Cortex of kidney (tissue), 1 donor: ENCODE measurements at places on chromosomes 13 and 19.

DNA sequence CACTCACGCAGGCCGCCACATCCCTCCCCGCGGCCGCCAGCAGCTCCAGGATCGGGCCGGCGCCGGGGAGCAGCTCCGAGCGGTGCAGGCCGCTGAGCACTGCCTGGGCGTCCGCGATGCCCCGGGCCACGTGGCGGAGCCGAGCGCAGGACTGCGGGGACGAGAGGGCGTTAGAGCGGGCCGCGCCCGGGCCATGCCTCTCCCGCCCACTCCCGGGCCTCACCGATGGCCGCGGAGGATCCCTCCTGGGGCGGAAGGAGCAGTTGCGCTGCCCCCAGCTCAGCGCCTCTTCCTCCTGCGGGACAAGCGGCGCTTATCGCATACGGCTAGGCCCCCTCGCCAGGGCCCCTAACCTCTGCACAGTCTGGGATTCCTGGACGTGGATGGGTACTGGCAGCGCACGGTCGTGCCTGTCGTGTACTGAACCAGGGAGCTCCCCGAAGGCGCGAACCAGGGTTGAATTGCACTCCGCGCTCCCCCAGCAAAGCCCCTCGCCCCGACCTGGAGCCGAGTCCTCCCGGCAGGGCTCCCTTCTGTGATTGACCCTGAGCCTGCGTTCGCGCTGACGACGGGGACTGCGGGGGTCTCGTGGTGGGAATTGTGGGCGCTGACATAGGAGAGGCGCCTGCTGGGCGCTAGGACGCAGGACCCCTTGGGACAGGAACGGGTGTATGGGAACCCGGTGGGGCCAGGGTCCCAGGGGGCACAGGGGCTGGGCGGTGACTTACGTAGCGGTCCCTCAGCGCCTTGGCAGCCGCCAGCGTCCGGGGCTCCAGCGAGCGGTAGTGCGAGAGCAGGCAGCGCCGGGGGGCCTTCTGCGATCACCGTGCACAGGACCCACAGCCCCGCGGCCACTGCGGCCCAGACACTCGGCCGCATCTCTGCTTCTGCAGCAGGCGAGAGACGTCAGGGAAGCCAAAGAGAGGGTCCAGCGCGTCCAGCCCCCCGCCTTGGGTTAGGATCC lies 673 bp downstream of the IFNL4 start:
- DNase-seq, result no peak

DNA sequence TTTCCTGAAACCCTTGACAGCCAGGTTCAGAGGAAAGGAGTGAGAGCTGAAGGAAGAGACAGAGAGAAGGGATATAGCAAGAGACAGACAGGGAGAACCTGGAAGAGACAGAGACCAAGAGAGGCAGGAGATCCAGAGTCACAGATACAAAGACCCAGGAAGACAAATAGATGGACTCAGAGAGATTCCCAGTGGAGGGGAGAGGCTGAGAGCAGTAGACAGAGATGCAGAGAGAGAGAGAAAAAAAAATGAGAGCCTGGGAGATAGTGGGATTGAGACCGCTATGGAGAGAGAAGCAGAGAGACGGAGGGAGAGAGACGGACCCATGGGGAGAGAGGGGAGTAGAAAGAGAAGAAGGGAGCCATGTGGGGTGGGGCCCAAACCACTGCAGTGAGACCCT lies 763 bp downstream of the FXYD7 start:
- DNase-seq, result no peak

- no peak for DNase-seq
These were observed 35.3 kb downstream of the RGCC start for GRCh38 chr13:41492432-41493260.

DNA sequence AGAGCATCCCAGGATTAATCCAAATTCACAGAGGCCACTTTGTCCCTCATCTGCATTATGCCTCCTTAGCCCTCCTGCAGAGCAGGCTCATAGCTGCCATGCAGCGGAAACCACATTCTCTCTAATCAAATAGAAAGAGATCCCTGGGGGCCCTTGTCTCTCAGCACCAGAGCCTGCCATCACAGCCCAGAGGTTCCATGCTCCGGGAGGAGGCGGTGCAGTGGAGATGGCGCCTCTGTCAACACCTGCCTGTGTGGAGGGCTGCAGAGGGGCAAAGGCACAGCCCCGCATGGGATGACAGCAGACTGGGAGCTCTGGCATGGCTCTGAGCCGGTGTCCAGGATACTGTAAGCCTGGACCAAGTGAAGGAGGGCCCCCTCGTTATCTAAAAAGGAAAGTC lies 111.3 kb downstream of the SLC7A1 start:
- no peak for DNase-seq

- no peak for DNase-seq
These were observed 3.9 kb downstream of the PIH1D1 start for GRCh38 chr19:49447485-49448431.

DNA sequence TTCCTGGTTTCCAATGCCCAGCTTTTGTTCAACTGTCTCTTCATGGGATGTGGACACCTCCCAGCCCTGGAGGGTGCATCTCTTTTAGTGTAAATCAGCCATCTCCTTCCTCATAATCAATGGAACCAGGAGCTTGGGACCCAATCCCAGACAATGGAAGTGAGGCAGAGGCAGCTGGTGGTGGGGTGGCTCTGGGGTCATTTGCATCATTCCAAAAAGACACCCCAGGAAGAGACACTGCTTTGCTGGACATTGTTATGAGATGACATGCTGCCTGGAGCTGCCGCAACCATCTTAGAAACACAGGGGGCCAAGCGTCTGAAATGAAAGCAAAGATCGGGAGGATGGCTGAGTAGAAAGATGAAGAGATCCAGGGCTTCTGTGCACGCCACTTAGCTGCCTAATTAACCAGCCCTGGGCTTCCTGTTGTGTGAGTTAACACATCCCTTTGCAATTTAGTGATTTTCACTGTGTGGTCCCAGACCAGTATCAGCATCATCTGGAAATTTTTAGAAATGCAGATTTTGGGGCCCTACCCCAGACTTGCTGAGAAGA lies 36.1 kb downstream of the IRS2 start:
- DNase-seq, result no peak

- no peak for DNase-seq
These were observed 10.1 kb downstream of the TMEM91 start for GRCh38 chr19:41386442-41386841.

DNA sequence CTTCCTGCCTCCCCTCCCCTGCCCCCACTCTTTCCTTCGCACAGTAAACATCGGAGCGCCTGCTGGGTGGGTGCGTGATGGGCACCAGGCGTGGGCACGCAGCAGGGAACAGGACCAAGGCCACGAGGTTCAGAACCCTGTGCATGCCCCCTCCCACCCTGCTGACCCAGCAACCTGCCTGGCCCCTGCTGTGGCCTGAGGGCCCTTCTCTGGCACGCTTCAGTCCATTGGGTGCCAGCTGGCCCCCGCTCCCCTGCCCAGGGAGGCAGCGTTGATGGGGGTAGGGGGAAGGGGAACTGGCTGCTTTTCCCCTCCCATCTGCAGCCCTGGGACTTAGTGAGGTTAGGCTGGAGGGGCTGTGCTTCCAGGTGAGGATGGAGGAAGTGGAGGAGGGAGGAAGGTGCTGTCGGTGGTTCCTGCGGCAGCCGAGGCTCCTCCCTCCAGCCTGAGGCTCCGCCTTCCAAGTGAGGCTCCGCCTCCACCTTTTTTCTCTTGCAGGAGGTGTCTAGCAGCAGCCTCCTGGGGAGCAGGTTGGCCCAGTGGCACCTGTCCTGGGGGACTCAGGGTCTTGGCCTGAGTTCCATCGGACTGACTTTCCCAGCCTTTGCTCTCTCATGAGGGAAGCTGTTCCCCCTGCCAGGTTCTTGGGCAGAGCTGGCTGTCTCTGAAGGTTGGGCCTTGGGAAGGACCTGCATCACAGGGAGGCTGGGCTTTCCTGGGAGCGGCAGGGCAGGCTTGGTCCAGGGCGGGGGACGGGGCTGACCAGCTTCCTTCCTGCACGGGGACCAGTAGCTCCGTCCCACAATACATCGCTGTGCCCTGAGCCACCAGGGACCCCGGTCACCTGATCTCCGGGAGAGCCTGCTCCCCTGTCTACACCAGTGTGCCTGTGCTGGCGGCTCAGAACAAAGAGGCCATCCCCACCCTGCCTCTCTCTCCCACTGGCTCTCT lies 7.3 kb downstream of the PIAS4 start:
- no peak for DNase-seq

DNA sequence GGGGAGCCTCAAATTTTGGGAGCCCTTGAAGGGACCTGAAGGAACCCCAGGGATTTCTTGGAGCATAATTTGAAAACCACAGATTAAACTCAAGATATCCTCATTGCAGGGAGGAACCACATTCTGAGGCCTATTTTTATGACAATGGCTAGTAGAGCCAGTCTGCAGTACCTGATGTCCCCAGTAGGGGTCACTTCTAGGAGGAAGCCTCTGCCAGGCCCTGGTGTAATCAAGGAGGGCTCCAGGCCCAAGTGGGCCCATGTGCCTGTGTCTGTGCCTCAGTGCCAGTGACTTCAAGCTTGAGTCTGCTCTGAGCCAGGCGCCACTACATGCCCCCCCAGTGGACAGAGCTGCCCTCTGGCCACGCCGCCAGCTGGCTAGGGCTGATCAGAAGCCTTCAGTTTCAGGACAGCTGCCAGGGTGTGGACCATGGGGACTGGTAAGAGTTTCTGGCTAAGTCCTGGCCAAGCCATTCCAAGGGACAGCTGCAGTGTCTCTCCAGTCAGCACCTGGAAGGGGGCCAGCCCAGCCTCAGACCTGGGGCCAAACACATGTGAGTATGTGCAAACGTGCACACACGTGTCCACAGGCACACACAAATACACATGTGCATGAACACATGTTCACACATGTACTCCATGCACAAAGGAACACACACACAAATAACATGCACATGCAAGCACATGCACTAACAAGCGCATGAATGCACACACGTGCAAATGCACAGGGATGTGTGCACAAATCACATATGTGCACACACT lies 20.5 kb upstream of the SLC7A10 start:
- DNase-seq, result no peak

DNA sequence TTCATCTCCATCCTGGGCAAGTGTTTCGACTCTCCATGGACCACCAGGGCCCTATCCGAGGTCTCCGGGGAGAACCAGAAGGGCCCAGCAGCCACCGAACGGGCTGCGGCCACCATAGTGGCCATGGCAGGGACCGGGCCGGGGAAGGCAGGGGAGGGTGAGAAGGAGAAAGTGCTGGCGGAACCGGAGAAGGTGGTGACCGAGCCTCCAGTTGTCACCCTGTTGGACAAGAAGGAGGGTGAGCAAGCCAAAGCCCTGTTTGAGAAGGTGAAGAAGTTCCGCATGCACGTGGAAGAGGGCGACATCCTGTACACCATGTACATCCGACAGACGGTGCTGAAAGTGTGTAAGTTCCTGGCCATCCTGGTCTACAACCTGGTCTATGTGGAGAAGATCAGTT lies 4.7 kb upstream of the MAP2K7 start:
- no peak for DNase-seq

GRCh38 chr19:55956431-55956830 lies 8.8 kb downstream of the NLRP8 start:
- DNase-seq, result no peak

DNA sequence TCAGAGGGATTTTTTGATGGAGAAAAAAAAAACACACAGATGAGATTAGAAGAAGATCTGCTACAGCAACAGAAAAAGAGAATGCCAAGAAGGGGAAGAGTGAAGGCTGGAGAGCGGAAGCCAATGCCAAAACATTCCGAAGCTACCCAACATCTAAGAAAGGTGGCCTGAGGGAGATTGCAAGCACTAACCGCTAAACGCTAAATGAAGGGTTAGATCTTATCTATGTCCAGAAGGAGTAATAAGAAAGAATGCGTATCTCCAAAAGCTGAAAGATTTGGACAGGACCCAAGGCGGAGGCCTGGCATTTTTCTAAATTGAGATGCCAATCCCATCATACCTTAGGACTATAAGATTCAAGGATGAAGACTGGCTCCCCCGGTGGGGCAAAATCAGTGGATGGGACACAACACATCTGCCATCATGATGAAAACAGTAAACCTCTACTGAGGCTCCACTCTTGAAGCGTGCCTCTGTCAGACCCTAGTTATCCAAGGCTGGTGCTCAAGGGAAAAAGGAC lies 15.6 kb upstream of the HMGB1 start:
- DNase-seq, result no peak

GRCh38 chr19:38211151-38211591 lies 12.9 kb downstream of the DPF1 start:
- no peak for DNase-seq

DNA sequence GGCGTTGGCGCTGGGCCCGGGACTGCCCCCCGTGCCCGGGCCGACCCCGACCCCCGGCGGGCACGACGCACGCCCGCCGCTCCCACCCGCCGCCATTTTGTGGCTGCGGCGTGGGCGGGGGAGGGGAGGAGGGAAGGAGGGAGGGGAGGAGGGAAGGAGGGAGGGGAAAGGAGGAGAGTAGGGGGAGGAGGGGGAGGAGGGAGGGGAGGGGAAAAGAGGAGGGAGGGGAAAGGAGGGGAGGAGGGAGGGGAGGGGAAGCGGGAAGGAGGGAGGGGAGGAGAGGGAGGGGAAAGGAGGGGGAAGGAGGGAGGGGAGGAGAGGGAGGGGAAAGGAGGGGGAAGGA lies at the start of gene BTBD2:
BTBD2 (minus strand) TSS at position 107 of the 343 bp plus-strand sequence; CDS start at position 96, 11 bp downstream.
- no peak for DNase-seq

- no peak for DNase-seq
These were observed 6.2 kb downstream of the PTH2 start for GRCh38 chr19:49417088-49417487.

- peak; percentile 7 for DNase-seq
These were observed 82.3 kb upstream of the C1QTNF9B start for GRCh38 chr13:23979361-23980159.

- no peak for DNase-seq
These were observed 57.2 kb upstream of the KLF12 start for GRCh38 chr13:74191410-74191809.

DNA sequence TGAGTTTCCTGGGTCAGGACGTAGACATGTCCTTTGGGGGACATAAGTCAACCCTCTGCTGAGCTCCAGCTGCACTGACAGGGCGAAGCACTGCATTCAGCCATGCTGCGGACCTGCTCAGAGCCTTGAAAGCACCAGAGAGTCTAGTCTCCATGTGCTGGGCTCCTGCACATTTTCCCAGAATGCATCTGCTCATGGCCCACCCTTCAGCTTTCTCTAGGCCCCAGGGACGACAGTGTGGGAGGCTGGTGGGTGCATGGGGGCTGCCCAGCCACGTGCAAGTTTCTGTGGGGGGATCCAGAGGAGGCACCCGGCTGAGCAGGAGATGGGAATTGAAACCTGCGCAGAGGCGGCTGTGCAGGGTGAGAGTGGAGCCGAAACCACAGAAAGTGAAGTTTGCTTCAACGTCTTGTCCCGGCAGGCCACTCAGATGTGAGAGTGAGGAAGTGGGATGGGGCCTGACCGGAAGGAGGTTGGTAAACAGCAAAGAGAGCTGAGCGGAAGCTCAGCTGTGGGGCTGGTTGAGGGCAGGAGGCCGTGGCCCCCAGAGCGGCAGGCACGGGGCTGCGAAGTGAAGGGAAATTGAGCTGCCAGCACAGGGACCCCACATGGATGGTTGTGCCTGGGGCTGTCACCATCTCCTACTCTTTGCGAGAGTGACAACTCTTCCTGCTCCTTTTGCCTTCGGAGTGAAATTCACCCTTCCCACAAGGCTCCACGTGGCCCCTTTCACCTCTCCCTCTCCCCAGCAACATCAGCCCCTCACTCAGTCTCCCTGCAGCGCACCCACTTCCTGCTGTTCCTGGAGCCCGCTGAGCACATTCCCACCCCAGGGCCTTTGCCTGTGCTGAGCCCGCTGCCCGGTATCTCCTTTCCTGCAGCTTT lies 11.8 kb downstream of the PGLS start:
- no peak for DNase-seq
